AG08395 (cell line): ENCODE measurements at places on chromosomes 2 and 18.

DNA sequence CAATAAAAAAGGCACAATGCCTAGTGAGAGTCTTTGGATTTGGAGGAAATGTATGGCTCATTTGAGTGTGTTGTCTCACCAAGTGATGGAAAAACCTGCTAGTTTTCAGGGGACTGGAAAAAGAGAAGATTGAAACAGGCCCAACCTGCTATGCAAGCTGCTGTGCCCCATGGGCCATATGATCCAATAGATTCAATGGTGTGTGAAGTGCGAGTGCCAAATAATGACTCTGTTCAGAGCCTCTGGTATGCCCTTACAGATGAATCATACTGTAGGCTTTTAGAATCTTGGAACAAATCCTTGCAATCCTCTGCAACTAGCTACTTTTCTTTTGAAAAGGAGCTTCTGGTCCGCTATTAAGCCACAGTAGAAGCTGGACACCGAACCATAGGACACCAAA lies 529.8 kb upstream of the CNTNAP5 start:
- no peak for DNase-seq

DNA sequence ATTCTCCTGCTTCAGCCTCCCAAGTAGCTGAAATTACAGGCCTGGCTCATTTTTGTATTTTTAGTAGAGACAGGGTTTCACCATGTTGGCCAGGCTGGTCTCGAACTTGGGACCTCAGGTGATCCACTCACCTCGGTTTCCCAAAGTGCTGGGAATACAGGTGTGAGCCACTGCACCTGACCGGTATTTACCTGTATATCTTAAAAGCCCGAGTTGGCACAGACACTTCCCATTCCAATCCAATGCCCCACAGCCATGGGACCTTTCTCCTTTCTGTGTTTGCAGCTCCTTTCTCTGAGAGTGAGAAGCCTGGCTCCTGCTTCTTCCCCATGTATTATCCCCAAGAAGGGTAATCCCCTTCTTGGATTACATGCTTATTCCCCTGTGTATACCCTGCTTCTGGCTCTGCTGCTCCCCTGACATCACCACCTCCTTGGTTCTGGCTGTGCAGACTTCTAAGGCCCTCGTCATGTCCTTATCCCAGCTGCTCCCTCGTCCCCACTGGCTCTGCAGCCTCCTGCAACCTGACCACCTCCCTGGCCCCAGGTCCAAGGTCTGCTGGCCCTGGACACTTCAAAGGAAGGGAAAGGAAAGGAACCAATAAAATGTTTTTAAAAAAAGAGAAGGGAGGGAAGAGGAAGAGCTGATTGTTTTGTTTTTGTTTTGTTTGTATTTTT lies 52.8 kb downstream of the INPP5D start:
- DNase-seq = no peak

GRCh38 chr18:49682173-49682802 lies 120.4 kb downstream of the LIPG start:
- DNase-seq = no peak

- DNase-seq = no peak
Measured at GRCh38 chr18:35172451-35173035, 68.3 kb upstream of the ZNF397 start.

DNA sequence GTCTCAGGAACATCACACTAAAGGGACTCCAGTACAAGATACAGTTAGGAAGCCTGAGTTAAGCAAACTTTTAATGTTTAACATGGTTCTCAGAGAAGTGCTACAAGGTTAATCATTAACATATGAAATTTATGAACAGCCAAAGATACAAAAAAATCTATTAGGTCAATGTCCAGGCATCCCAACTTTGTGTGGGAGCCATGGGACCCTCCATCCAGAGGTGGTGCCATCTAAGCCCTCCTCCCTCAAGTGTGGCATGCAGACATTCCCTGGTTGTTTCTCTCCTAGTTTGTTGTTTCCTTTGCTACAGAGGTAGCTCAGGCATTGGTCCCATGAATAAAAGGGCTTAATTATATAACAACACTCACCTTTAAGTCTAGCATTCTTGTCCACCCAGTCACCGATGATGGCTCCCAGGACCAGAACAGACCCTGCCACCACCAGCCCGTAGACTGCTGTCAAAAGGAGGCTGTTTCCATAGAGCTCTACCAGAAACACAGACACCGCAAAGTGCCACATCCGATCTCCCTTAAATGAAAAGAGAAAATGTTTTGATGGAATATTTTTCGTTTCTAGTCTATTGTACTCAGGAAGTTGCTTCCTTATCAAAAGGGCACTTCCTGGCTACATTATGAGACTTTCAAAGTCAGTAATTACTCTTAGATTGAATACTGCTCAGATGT lies 5.7 kb downstream of the SLC40A1 start:
- DNase-seq = no peak

GRCh38 chr2:57884281-57884680 lies 162.3 kb upstream of the VRK2 start:
- DNase-seq = no peak

DNA sequence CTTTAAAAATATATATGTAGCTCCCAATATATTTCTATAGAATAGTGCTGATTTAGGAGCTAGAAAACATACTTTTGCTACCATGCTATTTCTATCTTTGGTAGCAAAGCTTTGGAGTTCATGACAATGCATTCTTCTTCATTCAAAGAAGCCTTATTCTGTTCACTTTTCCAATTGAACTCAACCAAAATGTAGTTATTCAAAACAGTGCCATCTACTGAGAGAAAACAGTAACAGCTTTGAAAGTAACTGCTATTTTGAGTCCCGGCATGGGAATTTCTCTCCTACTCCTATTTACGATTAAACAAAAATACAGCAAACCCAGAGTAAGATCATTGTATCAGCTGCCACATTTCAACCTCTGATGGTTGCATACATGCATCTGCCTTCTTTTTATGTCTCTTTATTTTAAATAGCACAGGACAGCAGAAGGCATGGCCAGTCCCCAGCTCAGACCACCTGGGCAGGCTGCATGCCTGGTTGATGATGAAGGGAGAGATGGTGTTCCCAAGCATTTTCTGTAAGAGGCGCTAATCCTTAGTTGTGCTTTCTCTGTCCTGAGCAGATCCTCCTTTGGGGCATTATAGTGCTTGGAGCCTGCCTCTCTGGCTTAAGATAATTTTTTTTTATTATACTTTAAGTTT lies 69.7 kb upstream of the SULT1C3 start:
- DNase-seq = peak; percentile 7

- DNase-seq = peak; percentile 81
Measured at GRCh38 chr2:26274058-26274613, 29.4 kb downstream of the HADHB start.

- DNase-seq = no peak
Measured at GRCh38 chr2:54164106-54164505, 48.7 kb downstream of the ACYP2 start.

- no peak for DNase-seq
Measured at GRCh38 chr2:60071490-60071831, 482.0 kb downstream of the BCL11A start.

DNA sequence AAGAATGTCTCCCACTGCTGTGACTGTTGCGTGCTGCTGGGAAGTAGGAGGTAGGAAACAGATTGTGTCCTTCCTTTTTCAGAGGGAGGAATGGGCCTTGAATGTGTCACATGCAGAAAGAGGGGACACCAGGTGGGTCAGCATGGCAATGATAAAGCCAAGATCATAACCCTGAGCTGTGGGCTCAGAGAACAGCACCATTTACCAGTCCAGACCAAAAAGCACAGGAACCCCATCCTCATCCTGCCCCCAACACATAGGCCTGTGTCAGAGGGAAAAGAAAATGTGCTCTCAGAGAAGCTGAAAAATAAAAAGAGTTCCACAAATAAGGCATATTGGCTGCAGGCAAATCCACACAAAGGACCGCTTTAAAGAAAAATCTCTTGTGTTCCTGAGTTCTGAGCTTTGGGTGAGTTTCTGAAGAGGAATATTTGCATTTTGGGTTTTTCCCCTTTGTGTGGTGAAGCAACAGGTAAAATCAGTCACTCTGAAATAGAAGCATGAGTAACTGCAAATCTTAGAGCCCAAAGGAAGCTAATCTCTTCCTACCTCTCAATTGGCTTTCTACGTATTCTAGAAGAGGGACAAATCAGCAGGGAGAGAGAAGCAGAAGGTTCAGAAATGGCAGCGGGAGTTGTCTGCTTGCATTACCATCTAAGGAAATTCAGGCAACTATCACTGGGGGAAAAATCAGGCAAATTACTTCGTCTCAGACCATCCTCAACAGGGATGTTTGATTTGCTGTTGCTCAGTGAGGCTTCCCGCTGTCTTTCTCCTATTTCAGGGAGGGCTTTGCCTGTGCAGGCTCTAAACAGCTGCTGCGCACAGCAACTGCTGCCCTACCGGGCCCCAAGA lies 106.8 kb downstream of the BCL11A start:
- no peak for DNase-seq

GRCh38 chr18:68965817-68966216 lies 167.9 kb downstream of the CCDC102B start:
- DNase-seq = no peak

GRCh38 chr2:173192071-173192470 lies 116.4 kb downstream of the MAP3K20 start:
- no peak for DNase-seq

- DNase-seq = no peak
Measured at GRCh38 chr18:34609986-34610648, 100.0 kb upstream of the DTNA start.

DNA sequence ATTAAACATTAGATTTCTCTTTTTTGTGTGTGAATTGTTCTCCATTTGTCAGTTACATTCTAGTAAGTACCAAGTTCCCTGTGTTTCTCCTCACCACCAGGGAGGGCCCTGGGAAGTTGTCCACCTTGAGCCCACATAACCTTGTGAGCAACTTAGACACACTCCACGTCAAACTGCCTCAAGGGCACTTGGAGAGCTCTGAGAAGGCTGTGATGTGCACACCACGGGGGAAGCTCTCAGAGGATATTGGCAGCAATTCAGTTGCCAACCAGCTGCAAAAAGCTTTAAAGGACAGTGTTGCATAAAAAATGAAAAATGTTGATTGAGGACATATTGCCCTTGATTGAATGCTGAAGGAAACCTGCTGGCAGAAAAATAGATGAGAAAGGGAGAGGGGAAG lies 743.6 kb downstream of the RNF144A start:
- DNase-seq = no peak

DNA sequence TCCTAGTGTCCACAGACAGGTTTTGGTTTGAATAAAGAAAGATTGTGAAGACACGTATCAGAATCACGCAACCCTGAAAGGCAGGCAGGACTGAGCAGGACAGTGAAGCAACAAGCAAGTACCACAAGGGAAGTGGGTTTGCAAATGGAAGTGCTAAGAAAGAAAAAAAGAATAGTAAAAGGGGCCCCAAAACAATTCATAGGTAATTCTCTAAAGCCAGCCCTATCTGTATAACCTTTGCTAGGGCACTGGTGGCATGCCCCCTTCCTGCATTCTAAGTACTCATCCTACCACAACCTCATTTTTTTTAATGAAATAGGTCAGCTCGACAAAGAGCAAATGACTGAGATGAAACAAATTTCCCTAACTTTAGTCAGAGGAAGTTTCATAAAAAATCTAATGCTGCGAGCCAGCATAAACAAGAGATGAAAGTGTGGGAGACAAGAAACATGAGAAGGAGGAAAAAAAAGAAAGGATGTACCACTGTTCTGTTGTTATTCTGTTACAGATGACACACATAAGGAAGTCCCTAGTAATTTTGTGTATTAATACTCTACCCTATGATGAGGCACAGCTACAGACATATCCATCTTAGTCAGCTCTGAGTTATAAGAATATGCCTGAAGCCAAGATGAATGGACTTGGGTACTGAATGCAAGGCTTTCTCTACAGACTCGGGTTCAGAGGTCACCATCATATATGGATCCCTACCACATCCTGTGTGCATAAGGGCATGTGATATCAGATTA lies 32.2 kb downstream of the IKZF2 start:
- peak; percentile 34 for DNase-seq
